ENCODE measurements at places on chromosomes 12 and 14.

- DNase-seq: no peak
Observed at GRCh38 chr12:16020031-16020430, 108.9 kb downstream of the DERA start.

- peak; percentile 21 for DNase-seq
Observed at GRCh38 chr14:95862243-95862642, 14.4 kb upstream of the TUNAR start.

DNA sequence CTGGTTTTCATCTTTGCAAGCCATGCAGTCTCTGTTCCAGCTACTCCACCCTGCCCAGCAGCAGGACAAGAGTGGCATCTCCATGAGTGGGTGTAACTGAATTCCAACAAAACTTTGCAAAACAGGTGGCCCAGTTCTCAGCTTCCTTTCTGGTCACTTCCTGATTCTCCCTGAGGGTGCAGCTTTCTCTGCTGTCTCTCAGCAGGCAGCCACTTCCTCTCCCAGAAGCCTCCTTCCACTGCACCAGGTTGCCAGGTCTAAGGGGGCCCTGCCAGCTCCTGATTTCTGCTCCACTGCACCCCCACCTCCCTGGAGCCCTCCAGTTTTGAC lies 341.0 kb upstream of the FKBP4 start:
- DNase-seq: no peak

- no peak for DNase-seq
Observed at GRCh38 chr12:28698553-28698952, 450.5 kb upstream of the FAR2 start.

- DNase-seq: peak; percentile 63
Observed at GRCh38 chr14:29654901-29655550, 272.6 kb downstream of the PRKD1 start.

DNA sequence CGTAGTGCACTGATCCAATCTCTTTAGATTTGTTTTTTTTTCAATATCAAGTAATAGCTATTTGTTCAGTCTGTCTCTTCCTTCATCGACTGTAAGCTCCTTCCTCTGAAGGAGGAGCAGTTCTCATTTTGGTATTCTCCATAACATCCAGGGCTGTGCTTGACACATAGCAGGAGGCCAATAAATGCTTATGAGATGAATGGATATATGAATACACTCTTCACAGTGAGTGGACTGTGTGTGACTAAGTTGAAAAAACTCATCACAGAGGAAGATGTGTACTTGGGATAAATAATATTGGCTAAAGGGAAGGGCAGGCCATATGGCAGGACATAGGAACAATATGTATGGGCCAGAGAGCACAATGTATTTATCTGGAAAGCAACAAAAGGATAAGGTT lies 205.3 kb upstream of the PRICKLE1 start:
- DNase-seq: no peak

GRCh38 chr12:111705672-111706071 lies 19.8 kb downstream of the ACAD10 start:
- DNase-seq: no peak

GRCh38 chr12:18400186-18400585 lies 138.9 kb downstream of the PIK3C2G start:
- no peak for DNase-seq

- DNase-seq: no peak
Observed at GRCh38 chr14:77086017-77086727, 11.9 kb upstream of the CIPC start.

GRCh38 chr12:110641521-110641920 lies 27.6 kb downstream of the TCTN1 start:
- DNase-seq: no peak

DNA sequence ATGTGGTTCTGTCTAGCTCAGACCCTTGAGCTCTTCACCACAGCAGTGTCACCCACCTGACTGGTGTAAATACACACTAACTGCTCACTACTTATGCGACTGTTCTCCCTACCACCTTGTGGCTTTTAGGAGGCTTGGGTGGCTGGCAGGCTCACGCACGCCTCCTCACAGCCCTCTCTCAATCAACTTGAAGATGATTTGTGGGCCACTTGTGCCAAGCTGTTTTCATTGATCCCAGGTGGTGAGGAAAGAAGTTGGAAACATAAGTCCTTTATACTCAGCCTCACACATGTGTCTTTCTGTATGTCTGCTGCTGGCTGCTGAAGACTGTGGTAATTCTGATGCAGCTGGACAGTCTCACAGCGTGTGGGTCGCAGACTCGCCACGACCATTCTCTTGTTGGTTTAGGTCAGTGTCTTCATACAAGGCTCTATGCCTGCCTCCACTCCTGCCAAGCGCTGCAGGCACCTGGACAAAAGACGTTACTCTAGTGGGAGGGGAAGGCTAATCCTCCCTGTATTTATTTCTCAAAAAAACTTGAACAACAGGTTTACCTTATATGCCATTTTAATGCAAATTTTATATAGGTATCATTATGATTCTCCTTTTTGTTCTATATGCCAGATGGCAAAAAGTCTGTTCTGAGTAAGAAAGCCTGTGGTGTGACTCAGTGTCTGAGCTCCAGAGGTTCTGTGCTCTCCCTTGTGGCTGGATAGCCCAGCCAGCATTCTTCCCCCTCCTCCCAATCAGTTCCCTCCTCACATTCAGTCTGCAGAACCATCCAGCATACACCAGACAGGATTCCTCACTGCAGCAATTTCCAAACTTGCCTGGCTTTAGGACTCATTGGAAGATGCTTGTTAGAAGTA lies 115.6 kb downstream of the DIP2B start:
- peak; percentile 40 for DNase-seq

- DNase-seq: no peak
Observed at GRCh38 chr12:6082613-6083012, 41.9 kb downstream of the VWF start.

GRCh38 chr12:27782481-27782880 lies 2.4 kb upstream of the MANSC4 start:
- DNase-seq: no peak

DNA sequence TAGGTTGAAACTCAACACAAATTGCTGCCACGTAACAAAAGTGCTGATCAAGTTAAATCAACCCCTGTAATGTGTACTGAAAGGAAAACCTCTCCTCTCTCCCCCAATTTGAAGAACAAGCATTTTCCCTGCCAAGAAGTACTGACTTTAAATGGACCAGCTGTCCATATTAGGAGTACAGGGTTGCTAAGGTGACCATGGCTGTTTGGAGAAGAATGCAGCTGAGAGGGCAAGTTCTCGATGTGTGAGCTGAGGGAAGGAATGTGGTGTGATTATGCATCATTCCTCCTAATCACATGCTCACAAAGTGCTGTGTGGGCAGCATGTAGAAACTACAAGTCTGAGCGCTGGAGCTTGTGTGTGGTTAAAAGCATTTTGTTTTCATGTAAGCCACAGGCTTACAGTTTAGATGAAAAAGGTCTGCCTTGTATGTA lies 50.9 kb upstream of the CCT2 start:
- peak; percentile 87 for DNase-seq

- DNase-seq: no peak
Observed at GRCh38 chr14:105881021-105881930, 354.9 kb downstream of the TMEM121 start.

DNA sequence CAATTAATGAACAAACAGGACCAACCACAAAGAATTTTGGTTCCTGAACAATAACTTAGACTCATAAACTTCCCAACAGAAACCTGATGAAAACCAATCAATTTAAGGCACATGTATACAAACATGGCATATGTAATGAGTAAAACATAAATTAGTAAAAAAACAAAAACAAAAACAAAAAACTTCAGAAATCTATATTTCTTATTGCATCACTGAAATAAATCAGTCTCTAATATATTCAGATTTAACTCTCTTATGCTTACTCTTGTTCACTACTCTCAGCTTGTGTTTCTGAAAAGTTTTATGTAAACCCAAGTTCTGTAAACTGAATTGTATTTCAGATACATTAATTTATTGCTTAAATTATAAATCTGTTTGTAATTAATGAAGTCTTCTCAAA lies 233.7 kb downstream of the SLC25A21 start:
- DNase-seq: no peak
